ENCODE measurements at places on chromosomes 1 and 21.

- DNase-seq, result no peak
These were observed 10.6 kb downstream of the S100A6 start for GRCh38 chr1:153525088-153525728.

- DNase-seq, result no peak
These were observed 29.4 kb downstream of the VAV3 start for GRCh38 chr1:107935396-107936064.

- DNase-seq, result no peak
These were observed 142.3 kb downstream of the TRIM33 start for GRCh38 chr1:114368560-114369255.

GRCh38 chr1:21344750-21345443 is 54.6 kb upstream of the ECE1 start:
- no peak for DNase-seq

- DNase-seq, result no peak
These were observed 3.3 kb upstream of the FAM110D start for GRCh38 chr1:26155370-26156284.

- DNase-seq, result no peak
These were observed 36.6 kb downstream of the ITPKB start for GRCh38 chr1:226702318-226702956.

DNA sequence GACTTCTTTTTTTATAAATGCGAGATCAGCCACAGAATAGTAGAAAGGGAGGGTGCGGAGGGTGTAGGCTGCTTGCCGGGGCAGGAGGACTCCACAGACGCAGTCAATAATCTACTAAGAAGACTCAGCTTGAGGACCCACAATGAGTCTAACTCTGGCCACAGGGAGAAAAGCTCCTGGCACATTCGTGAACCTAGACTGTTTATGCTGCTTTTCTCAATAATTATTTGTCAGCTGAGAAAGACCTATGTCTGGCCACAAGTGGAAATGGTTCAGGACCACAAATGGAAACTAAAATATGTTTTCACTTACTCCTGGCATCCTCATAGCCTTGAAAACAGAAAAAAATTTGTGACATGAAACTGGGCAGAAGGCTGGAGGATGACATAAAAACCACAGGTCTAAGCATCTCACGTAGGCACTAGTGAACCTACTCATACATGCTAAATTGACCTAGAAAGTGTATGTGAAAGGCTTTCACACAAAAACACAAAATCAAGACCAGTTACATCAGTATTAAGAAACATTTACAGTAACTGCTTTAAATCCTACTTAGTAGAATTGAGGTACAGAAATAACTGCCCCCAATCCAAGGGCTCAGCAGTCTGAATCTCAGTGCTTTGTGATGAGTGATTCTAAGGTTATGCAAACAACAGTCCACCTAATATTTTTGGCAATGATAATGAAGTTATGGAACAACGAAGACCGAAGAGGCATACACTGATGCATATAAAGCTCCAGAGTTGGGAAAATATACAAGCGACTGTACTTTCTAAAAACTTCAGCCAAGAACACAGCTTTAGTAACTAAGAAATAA is 159.5 kb downstream of the SLC45A1 start:
- no peak for DNase-seq

DNA sequence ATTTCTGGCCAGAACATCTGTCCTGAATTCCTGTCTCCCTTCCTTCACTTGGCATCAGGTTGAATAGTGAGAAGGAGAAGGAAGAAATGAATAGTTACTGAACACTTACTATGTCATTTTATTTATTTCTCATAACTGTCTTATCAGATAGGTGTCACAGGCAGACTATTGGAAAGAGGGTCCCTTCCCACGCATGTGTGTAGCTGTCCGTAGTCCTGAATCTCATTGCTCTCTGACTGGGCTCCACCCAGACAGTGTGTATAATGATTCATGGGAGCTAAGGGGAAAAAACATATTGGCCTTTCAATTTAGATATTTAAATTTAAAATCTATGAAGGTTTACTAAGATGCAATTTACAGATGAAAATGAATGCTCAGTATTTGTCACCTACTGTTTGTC is 86.1 kb downstream of the OMA1 start:
- no peak for DNase-seq

DNA sequence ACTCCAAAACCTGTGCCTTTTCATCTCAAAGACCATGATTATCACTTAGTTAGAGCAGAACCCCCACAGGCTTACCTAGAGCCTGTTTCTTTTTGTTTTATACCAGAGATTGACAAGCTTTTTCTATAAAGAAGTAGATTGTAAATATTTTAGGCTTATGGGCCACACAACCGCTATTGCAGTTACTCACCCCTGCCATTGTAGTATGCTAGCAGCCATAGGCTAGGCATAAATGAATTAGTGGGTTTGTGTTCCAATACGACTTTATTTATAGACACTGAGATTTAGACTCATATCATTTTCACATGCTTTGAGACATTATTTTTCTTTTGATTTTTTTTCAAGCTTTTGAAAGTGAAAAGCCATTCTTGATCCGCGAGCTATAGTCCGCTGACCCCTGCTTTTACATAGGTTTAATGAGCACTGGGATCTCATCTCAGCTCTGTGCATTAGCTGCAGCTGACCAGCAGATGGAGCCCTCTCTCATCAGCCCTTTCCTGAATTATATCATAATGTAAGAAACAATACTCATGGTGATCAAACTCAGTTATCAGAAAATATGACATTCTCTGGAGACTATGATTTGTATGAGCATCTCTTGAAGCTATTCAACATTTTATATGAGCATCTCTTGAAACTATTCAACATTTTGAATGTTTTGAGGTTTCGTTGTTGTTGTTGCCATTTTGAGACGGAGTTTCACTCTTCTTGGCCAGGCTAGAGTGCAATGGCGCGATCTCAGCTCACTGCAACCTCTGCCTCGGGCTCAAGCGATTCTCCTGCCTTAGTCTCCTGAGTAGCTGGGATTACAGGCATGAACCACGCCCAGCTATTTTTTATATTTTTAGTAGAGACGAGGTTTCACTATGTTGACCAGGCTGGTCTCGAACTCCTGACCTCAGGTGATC is 111.9 kb upstream of the L1TD1 start:
- DNase-seq, result peak; percentile 1

DNA sequence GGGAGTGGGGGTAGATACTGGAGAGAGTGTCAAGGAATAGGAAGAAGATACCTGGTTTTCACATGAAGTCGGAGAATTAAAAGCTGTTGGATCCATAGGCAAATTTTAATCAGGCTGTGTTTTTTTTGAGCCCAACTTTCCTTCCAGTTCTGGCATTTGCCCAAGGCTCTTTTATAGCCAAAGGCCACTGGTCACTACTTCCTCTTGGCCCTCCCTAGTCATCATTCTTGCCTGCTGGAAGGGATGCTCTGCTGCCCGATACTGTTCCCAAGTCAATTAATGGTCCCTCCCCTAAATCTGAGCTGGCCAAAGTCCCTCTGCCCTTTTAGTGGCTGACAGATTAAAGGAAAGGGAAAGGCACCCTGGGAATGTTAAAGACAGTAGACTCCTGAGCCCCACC is 102.8 kb upstream of the ZNF648 start:
- no peak for DNase-seq

GRCh38 chr1:159817276-159818041 is 9.2 kb upstream of the SLAMF8 start:
- DNase-seq, result no peak

- no peak for DNase-seq
These were observed 108.5 kb upstream of the SERTAD4 start for GRCh38 chr1:210123924-210124589.

DNA sequence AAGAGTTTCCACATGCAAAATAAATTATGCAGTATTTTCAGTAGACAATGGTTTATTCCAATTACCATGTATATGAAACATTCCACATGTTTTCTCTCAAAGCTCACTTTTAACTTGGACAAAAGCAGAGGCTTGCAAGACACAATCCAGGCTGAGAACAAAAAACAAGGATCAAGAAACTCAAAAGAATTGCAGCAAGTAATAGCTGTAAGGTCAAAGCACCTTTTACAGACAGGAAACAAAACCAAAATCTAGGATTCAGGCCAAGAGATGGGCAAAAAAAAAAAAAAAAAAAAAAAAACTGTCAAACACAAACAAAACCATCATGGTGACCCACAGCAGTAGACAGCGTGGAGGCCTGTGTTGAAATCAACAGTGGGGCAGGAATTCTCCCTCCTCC is 9.3 kb downstream of the RGS1 start:
- no peak for DNase-seq

GRCh38 chr1:219797009-219797408 is 131.3 kb downstream of the SLC30A10 start:
- DNase-seq, result no peak

- DNase-seq, result no peak
These were observed 172.6 kb downstream of the PLA2G4A start for GRCh38 chr1:187001198-187001889.

DNA sequence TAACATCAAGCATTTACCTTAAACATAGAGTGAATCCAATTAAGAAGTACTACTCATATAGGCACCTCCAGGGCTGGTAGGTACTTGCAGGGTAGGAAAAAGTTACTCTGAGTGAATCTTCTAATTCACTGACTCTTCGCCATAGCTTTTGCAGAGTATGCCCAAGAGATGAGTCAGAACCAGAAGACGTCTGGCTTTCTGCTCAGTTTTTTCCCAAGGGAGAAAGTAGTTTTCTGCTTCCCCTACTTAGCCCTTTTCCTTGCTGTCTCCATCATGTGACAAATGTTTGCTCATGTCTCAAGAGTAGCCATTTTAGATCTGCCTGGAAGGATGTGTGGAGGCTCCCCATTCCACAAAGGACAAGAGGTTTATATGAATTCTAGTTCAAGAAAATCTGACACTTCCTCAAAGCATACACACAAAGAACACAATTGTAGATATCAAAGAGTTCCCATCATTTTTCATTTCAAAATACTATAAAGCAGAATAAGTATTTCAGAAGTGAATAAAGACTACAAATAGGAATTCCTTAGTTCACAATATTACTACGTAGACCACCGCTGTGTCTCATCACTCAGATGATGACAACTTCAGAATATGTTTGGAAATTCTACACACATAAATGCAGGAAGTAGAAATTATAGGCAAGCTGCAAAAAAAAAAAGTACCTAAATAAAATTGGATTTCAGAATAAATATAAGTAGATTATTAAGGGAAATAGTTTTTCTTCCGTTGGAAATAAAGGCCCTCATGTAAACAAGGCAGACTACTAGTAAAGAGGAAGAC is 98.5 kb downstream of the ASH1L start:
- no peak for DNase-seq

- DNase-seq, result peak; percentile 29
These were observed at the start of gene MYCL for GRCh38 chr1:39901714-39902459. Gene MYCL, minus strand, starts transcription at chr1:39901917. Its CDS starts 483 bp downstream, at chr1:39901434.

- no peak for DNase-seq
These were observed 36.0 kb downstream of the ZNF281 start for GRCh38 chr1:200373811-200374231.

- DNase-seq, result no peak
These were observed 13.3 kb upstream of the POFUT2 start for GRCh38 chr21:45300786-45301520.

GRCh38 chr1:12326986-12327385 is 97.2 kb downstream of the VPS13D start:
- no peak for DNase-seq

DNA sequence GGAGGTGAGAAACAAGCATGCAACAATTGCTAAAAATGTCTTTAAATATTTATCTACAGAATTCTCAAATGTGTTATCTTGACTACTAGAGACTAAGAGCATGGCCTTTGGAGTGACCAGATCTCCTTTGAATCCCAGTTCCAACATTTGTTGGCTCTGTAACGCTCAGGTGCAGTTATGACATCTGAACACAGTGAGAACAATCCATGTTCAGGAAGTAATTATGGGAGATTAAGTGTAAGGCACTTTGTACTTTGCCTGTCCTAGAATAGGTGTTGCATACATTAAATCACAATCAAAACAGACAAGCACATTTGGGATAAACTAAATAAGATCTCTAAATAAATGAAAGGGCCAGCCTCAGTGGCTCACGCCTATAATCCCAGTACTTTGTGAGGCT is 454.5 kb downstream of the SMYD3 start:
- DNase-seq, result no peak

Data from stimulated activated CD8-positive, alpha-beta memory T cell treated with anti-CD3 and anti-CD28 coated beads, Interleukin-7, amount 100 ng/mL, for 1 hour (primary cell).